Mesenteric fat pad (tissue), 1 donor: ENCODE measurements at places on chromosomes 4 and X.

DNA sequence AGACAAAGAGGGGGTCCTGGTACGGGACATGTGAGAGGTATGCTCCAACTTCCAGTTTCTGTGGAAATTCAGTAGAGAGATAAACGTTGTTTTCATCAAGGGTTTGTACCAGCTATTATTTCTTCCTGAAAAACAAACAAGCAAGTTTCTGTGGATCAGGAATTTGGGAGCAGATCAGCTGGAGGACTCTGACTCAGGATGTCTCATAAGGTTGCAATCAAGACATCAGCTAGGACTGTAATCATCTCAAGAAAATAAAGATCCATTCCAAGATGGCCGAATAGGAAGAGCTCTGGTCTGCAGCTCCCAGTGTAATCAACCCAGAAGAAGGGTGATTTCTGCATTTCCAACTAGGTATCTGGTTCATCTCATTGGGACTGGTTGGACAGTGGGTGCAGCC, 23.5 kb upstream of the NFKB1 start:
- no peak for DNase-seq

- no peak for DNase-seq
These were observed 1223.7 kb upstream of the AGA start for GRCh38 chr4:178665916-178666315.

GRCh38 chr4:123812066-123812390, 415.4 kb downstream of the SPRY1 start:
- no peak for DNase-seq

- no peak for DNase-seq
These were observed 16.3 kb downstream of the MAN2B2 start for GRCh38 chr4:6591313-6591712.

DNA sequence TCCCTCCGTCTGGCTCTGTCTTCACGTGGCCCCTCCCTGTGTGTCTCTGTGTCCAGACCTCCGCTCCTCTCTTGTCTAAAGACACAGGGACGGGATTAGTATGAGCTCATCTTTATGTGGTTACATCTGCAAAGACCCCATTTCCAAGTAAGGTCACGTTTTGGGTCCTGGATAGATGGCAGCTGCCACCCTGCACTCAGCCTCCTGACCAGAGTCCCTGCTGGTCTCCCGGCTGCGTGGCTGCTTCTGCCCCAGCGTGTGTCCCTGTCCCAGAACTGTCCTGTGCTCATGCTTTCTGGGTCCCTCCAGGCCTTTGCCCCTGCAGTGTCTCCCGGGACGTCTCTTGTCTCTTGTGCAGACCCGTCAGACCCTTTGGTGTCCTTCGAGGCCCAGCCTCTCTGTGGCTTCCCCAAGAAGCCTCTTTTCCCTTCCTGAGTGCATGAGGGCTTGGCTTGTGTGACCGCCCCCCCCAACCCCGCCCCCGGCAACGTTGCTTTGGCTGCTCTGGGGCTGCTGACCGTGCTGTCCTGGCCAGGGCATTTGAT, 107.3 kb downstream of the PSAPL1 start:
- DNase-seq, result no peak

GRCh38 chrX:109889289-109890006, 113.5 kb upstream of the TMEM164 start:
- DNase-seq, result no peak
